Activated naive CD4-positive, alpha-beta T cell (primary cell): ENCODE measurements at places on chromosomes 5 and 9.

GRCh38 chr9:130931508-130932254 is 7.4 kb downstream of the FIBCD1 start:
- DNase-seq = no peak

- DNase-seq = no peak
Observed at GRCh38 chr5:103263054-103263453, 4.5 kb downstream of the MACIR start.

- DNase-seq = no peak
Observed at GRCh38 chr9:16726718-16727451, 143.6 kb downstream of the BNC2 start.

DNA sequence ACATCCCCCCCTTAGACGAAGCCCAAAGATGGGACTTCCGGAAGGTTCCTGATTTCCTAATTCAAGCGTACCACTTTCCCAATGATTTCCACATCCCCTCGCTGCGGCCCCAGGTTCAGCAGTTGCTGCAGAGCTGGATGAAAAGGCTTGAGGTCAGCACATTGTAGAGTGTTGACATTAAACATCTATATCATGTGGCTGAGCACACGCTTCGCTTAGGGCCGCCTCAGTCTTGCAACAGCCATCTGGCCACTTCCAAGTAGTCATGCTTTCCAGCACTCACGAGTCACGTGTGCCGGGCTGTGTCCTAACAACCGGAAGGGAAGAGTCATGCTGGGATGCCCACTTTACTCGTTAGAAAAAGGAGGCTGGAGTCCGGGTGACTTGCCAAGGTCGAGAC is 340.6 kb upstream of the IRX4 start:
- DNase-seq = no peak

- no peak for DNase-seq
Observed at GRCh38 chr5:50501491-50502228, 60.6 kb upstream of the EMB start.

DNA sequence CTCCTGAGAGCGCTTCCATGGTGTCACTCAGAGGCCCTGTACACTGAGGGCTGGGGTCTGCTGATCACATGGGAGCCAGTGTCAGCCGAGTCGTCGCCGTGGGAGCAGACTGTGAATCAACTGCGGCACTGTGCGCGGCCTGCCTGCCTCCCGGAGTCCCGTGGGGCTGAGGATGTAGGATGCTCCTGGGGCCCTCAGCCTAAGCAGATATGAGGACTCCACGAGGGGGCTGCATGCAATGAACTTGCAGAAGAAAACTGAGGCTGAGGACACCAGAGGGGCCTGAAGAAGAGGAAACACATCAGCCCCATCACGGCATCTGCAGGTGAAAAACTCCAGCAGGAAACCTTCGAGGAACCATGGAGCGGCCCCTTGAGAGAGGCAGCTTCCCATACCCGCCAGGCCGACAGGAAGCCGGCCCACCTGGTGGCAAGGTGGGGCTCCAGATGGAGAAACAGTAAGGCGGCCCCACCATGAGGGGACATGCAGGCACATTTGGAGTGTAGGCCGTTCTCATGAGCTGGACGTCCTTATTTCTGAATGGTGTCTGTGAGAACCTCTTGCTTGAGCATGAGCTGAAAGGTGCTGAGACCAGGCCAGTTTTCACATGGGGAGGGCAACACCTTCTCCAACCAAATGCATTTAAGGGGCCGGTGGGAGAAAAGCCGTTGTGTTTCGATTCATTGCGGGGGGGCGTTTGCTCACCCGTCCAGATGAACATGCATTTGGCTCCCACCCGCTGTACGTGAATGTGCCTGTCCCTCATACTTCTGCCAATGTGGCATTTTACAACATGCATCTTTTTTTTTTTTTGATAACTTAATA is 35.2 kb upstream of the ADAMTS2 start:
- no peak for DNase-seq

GRCh38 chr9:106479679-106480078 is 383.3 kb upstream of the ZNF462 start:
- no peak for DNase-seq

DNA sequence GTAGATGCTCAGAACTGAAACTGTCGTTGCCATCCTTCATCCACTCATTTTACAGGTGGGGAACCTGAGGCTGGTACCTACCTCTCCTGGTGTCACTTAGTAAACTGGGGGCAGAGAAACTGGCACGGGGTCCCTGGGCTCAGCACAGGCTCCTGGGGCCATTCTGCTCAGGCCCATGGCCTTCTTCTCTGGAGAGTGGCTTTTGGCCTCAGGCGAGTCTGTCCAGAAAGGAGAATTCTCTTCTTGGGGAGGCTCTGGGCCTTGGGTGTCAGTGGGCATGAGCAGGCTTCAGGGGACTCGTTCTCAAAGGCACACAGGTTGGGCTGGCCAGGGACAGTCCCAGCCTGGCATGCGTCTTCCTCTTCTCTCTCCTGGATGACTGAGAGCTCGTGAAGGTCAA is 24.6 kb downstream of the COL5A1 start:
- no peak for DNase-seq
